Stimulated activated naive CD8-positive, alpha-beta T cell treated with anti-CD3 and anti-CD28 coated beads, Interleukin-15, amount 100 ng/mL, for 72 hours (primary cell): ENCODE measurements at places on chromosomes 5 and 9.

- DNase-seq, result no peak
These were observed 158.2 kb downstream of the MACROH2A1 start for GRCh38 chr5:135240781-135241360.

DNA sequence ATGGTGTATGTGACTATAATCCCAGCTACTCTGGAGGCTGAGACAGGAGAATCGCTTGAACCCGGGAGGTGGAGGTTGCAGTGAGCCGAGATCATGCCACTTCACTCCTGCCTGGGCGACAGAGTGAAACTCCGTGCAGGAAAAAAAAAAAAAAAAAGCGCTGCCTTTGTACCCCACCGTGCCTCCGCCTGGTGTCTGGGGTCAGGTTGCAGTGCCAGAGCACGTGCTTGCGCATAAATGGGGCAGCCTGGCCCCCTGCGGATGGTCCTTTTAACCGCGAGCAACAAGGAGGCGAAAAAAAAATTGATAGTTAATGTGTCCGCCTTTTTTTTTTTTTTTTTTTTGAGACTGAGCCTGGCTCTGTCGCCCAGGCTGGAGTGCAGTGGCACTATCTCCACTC is 6.3 kb upstream of the CCNB1 start:
- no peak for DNase-seq

GRCh38 chr5:114953565-114953964 is 216.1 kb downstream of the TRIM36 start:
- no peak for DNase-seq

DNA sequence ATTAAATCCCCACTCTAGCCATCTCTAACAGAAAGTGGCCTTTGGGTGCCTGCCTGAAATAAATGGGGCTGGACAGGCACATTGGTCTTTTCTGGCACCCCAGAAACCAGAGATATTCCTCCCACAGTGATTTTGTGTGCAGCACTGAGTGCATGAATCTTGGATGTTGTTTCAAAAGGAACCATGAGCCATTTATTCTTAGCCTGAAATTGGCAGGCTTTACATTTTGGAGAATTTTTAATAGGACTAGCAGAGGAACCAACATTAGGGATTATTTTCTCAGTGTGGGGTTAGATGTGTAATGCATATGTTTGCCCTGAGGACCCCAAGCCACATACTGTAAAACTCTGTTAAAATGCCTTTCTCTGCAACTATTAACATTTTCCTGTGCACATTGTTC is 451.3 kb downstream of the NFIB start:
- no peak for DNase-seq

GRCh38 chr9:134641173-134641989 is at the start of gene COL5A1:
COL5A1 (plus strand) TSS chr9:134641803; CDS start chr9:134642188, 385 bp downstream.
- DNase-seq, result no peak
